ENCODE measurements at places on chromosomes 12 and 14.

GRCh38 chr14:65243766-65244442 lies 141.6 kb upstream of the MAX start:
- DNase-seq, result no peak

DNA sequence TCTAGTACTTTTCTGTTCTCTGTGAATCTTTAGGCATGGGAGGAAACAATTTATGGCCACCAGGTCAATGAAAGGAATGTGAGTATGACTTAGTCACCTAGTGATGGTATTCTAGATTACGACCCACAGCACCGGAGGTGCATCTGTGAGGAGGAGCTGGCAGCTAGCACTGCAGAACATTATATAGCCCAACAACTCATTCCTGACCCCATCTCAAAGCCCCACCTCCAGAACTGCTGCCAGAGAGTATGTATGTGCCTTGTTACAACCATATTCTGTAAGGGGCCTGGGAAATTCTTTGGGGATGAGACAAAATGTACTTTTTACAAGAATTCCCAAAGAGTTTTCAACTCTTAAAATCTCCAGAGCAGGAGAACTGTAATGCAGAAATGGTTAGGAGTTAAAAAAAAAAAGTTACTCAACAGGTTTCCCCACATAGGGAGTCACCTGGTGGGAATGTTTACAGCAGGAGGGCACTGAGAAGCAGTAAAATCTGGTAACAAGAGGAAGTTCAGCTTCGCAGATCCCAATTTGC lies 34.9 kb upstream of the CERS5 start:
- DNase-seq, result peak; percentile 93

GRCh38 chr12:50127546-50127945 lies 15.5 kb downstream of the COX14 start:
- no peak for DNase-seq

DNA sequence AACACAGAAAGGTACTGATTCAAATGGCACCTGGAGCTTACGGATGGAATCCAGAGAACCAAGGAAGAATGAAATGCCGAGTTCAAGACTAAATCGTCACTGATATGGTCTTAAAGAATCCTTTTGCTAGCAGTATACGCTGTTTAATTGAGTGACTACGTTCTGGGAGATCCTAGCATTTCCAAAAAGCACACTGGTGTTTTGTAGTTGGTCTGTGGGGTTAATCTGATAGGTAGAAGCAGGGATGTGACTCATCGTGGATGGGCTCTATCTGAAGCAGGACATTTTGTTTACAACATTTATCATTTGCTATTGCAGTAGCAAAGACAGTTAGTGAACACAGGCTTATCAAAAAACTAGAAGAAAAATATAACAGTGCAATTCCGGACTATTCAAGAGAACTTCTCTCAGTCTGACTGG lies 169.2 kb upstream of the HMGA2 start:
- DNase-seq, result peak; percentile 53

GRCh38 chr14:23544511-23545447 lies 6.8 kb downstream of the ZFHX2 start:
- no peak for DNase-seq

GRCh38 chr12:64258576-64258975 lies 36.5 kb upstream of the KICS2 start:
- peak; percentile 3 for DNase-seq

GRCh38 chr14:61588419-61588901 lies 106.9 kb upstream of the HIF1A start:
- peak; percentile 65 for DNase-seq

- no peak for DNase-seq
Measured at GRCh38 chr12:51887476-51888315, at the start of gene ANKRD33. Gene ANKRD33, plus strand, starts transcription at chr12:51888103. Its CDS starts 84 bp downstream, at chr12:51888187.

DNA sequence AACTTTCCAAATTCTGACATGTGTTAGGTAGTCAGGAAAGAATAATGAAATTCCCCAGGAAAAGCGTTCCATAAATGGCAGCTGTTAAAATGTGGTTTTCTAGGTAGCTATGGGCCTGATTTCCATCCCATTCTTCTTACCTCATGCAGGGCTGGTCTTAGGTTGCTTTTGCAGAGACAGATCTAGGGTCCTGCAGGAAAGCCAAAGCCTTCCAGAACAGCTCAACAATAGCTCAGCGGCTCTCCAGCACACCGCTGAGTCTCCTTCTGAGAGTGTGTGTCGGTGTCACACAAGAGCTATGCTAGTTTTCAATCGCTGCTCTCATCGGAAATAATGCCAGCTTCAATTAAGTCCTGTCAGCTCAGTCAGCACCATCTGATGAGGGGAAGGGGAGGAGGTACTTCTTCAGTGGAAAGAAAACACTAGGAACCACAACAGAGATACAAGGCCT lies 106.7 kb downstream of the TMEM30B start:
- DNase-seq, result peak; percentile 28

DNA sequence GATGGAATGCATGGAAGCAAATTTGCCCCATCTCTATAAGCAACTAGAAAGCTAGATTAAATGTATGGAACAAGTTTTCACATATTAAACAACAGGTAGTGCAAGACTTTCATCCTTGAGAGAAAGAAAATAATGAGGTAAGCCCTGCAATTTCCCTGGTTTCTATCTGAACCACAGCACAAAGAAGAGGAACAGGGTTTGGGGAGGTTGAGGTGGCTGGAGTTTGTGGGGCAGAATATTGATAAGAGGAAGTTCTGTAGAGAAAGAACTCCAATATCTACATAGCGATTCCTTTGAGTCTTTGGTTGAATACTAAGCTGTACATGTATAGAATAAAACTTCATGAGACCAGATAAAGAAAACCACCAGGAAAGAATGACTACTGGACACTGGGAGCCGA lies 96.3 kb upstream of the CCND2 start:
- no peak for DNase-seq

- peak; percentile 42 for DNase-seq
Measured at GRCh38 chr12:80321653-80322052, 122.4 kb upstream of the PTPRQ start.

GRCh38 chr14:34628681-34629135 lies 1.2 kb downstream of the SNX6 start:
- no peak for DNase-seq

DNA sequence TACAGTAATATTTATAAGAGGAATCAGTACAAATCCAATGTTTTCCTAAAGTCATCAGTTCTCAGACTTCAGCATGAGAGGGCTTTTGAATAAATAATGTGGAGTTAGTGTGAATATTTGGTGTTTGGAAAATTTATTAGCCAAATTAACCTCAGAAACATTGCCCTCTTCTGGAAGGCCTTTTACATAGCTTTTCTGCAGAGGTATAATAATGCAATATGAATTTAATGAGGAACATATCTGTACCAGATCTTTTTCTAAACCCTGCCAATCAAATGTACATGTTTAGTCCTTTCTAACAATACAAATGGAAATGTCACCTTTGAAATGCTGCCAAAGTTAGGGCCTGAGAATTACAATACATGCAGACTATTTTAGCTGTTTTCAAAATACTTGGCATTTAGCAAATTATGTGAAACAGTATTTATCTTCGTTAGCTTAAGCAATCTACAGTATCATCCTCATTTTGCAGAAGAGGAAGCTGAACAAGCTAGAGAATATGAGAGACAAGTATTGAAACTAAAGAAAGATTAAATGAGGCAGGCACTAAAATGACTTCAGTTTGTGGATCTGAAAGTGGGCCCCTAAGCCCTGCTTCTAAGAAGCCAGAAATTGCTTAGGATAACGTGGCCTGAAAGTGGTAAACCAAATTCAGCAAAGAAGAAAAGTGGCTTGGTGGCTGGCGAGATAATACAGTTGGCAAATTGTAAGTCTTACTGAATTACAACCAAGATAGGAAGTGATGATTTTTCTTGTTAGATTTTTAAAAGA lies 60.4 kb upstream of the MANSC4 start:
- no peak for DNase-seq

GRCh38 chr14:64825509-64825908 lies 54.2 kb downstream of the SPTB start:
- no peak for DNase-seq

- DNase-seq, result no peak
Measured at GRCh38 chr12:110762891-110763290, 20.2 kb upstream of the PPP1CC start.

- DNase-seq, result no peak
Measured at GRCh38 chr12:19642345-19642744, 203.1 kb downstream of the AEBP2 start.

DNA sequence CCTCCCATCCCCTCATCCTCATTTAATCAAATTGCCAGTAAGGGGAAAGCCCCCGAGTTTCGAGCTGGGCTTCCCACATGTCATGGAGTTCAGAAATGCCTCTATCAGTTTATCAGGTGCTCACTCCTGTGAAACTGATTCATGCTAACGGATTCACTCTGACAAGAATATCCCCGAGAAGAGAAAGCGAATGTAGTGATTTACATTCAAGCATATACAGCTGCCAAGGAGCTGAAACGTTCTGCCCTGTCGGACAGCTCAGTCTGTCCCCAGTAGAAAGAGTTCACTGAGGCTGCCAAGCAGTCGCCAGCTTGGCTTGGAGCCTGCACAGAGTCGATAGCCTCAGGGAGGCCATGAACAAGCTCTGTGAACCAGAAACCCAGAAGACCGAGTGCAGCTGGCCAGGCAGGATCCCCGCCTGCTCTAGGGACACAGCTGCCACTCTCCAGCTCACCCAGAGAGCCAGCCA lies 88.4 kb downstream of the TMCC3 start:
- no peak for DNase-seq

DNA sequence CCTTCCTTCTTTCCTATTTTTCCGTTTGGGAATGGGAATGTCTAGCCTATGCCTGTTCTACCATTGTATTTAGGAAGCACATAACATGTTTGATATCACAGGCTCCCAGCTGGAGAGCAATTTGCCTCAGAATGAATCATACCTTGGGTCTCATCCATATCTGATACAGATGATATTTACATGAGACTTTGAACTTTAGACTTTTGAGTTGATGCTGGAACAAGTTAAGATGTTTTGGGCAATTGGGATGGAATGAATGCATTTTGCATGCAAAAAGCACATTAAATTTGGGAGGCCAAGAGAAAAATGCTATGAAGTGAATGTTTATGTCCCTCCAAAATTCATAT lies 61.9 kb upstream of the BEGAIN start:
- DNase-seq, result peak; percentile 69

GRCh38 chr12:89827592-89827991 lies 119.0 kb upstream of the ATP2B1 start:
- DNase-seq, result no peak

DNA sequence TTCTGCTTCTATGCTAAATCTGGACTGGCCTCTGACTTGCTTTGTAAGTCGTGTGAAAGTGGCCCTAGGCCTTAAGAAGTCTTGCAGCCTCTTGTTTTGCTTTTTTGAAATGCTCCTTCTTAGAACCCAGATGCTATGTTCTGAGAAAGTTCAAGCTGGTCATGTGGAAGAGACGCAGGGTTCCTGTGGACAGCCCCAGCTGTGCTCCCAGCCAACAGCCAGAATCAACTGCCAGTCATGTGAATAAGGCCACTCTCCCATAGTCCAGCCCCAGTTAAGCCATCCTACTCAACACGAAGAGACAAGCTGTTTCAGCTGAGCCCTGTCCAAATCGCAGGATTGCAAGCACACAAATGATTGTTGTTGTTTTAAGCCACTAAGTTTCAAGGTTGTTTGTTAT lies 37.3 kb upstream of the TBPL2 start:
- DNase-seq, result no peak

GRCh38 chr12:69701826-69702225 lies 2.7 kb upstream of the BEST3 start:
- no peak for DNase-seq

DNA sequence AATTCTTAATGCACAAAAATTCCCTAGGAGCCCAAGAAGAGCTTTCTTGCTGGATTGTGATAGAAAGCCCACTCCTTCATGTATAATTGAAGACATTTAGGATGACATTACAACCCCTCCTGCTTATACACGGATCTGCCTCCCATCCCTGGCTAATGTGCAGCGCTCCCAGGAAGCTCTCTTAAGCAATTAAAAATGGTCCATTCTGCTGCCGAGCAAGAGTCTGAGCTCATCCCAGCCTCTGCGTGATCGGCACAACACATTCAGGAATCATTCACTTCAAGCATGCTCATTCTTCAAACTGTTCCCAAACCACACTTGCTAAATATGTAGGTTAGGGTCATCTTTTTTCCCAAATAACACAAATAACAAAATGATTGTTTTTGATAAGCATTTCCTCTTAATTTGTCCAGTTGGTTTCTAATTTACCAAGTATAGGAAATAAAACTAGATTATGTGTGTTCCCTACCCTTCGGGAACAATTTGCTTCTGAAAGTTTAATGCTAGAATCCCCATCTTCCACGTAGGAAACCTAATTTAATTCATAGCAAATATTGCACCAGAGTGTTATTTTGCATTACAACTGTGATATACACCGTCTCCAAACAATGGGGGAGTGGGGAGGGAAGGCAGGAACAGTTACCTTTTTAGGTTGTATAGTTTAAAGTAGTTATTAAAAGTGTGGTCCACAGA lies 17.3 kb upstream of the TMEM233 start:
- no peak for DNase-seq

GRCh38 chr14:87615822-87616679 lies 376.9 kb downstream of the GALC start:
- DNase-seq, result no peak

GRCh38 chr14:53882684-53883083 lies 73.9 kb downstream of the BMP4 start:
- no peak for DNase-seq

DNA sequence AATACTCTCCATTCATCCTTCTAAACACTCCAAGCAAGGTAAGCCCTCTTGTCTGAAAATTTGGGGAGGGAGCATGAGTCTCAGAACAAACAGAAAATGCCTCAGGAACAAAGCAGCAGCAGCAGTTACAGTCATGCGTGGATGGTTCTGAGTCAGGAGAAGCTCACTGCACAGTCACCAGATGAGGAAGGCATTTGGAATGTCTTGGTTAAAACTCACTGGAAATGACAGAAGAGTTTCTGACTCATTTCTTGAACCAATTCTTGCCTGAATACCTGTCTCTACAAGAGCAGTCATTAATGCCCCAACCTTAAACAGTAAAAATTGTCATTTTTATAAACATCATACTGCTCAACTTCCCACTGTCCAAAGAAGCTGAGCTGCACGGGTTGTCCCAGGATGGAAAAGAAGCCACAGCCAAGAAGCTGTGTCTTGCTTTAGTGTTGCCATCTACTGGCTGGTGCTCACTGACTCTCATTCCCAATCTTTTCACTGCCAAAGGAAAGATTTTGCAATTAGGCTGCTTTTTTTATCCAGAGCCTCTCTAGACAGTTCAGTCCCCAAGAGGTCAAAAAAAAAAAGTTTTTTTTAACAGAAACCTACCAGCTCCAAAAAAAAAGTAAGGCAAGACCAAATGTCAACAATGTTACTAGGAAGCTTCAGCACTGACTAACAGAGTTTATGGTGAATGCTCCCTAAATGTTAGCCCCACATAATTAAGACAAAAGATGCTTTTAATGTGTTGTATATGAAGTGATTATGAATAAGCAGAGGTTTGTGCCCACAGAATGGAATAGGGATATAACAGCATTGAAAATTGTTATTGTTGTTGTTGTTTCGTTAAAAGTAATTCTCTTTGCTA lies 40.4 kb downstream of the KICS2 start:
- peak; percentile 99 for DNase-seq

GRCh38 chr12:45674181-45674977 lies 55.1 kb upstream of the ARID2 start:
- peak; percentile 89 for DNase-seq

GRCh38 chr14:96660667-96661066 lies 136.5 kb upstream of the VRK1 start:
- no peak for DNase-seq

Measured in astrocyte (in vitro differentiated cells and primary cell).